Muscle of arm (tissue), 14 donors: ENCODE measurements at places on chromosomes 2 and 18.
A peak's percentile ranks its signal among the peaks of the same experiment; 100 is the strongest.

GRCh38 chr2:8329660-8330622, 351.9 kb upstream of the ID2 start:
- no peak for DNase-seq

GRCh38 chr2:176150584-176151441, 537 bp upstream of the HOXD4 start:
- DNase-seq: no peak

DNA sequence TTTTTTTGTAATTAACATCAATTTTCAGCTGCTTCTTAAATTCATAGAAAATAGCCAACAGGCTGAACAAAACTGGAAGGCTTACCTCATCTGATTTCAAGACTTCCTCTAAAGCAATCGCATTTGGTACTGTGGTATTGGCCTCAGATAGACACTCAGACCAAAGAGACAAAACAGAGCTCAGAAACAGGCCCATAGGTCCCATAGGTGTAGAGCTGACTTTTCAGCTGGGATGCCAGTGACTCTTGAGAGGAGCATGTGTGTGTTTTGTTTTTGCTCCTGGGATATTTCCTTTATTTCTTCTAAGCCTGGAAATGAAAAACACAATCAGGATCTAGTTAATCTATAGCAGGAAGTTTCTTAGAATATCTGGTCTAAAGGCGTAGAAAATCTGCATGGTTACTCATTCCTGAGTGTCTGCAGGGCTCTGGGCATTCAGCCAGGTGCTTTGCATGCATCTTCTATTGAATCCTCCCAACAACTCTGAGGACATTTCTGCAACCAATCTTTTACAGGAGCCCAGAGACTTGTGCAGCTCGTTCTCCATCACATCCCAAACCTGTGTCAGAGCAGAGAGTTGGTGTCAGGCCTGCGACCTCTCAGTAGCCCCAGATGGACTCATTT, 190.8 kb downstream of the RTP5 start:
- DNase-seq: no peak

DNA sequence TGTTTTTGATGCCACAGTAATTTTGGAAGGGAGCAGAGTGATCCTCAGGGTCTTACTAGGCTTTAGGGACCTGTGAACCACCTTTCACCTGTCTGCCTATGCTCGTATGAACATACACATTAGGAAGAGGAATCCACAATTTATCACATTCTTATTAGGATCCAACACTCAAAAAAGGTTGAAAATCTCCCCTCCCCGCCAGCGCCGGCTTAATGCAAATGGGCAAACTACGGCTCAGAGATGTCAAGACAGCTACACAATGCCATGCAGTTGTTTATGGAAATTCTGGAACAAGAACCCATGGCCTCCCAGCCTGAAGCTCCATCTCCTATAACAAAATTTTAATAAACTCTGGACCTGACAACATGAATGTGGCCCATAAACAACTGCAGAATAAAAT, 375.9 kb upstream of the ACVR2A start:
- DNase-seq: no peak

DNA sequence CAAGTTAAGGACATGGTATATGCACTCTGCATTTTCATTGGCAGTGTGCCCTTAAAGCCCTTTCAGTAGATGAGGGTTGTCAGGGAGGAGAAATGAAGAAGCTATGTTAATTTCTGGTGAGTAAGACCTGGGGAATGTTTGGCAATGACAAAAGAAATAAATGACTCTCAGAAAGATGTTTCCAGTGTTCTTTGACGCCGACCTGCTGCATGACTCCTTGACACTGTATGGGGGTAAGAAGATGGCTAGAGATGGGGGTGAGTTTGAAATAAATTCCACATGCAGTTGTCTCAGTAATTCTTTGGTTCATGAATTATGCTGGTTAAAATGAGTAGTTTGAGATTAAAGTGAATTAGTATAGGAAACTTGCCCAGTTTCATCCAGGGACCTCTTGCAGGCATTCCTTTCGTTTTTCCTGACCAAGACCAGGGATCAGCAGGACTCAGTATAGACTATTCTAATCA, 5.9 kb downstream of the CCDC121 start:
- no peak for DNase-seq

- no peak for DNase-seq
Observed at GRCh38 chr2:195663007-195663406, 6.0 kb downstream of the SLC39A10 start.

GRCh38 chr2:36493306-36493705, 104.7 kb downstream of the FEZ2 start:
- DNase-seq: no peak

- no peak for DNase-seq
Observed at GRCh38 chr18:54416436-54416835, 58.7 kb downstream of the C18orf54 start.

DNA sequence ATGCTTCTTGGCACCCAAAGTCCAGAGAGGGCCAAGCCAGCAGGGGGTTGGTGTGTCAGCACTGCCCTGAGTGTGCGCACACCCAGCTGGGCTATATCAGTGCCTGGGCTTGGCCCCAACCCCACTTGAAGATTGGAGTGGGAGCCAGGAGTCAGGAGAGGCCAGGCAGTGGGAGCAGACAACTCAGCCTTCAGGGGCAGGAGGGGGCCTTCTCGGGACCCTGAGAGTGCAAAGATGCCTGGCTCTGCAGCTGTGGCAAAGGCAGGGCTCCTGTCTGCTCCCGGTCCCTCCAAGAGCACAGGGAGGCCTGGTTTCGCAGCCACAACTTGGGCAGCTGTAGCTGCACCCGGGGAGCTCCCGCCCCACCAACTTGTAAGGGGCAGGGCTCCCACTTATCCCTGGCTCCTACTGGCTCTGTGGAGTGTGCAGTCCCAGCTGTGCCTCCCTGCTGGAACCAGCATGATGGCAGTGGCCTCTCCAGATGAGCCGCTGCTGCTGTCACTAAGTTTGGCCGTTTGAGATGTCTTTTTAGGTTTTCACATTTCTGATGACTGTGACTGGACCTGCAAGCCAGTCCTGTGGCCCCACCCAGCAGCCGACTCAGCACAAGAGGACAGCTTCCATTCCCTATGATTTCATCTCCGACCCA, 148.8 kb upstream of the HS6ST1 start:
- DNase-seq: no peak

- no peak for DNase-seq
Observed at GRCh38 chr2:45596761-45597160, 14.3 kb downstream of the SRBD1 start.

- DNase-seq: no peak
Observed at GRCh38 chr2:56985609-56986008, 801.8 kb downstream of the CCDC85A start.

- DNase-seq: no peak
Observed at GRCh38 chr2:111139637-111140317, 19.1 kb downstream of the BCL2L11 start.

DNA sequence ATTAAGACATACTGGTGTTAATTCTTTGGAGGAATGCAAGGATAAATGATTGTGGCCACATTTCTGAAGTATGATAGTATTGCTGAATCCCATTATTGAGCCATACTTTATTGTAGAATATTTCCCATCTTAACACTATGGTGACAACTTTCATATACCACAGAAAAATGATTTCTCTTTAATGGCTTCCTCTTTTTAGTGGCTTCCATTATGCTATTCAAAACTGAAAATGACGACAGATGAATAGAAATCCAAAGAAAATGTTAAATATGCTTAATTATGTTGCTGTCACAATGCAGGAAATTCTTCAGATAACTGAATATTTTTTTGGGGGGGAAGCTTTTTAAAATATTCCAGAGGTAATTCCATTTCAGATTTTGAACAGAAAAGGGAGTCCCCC, 88.9 kb upstream of the TMEM200C start:
- no peak for DNase-seq

DNA sequence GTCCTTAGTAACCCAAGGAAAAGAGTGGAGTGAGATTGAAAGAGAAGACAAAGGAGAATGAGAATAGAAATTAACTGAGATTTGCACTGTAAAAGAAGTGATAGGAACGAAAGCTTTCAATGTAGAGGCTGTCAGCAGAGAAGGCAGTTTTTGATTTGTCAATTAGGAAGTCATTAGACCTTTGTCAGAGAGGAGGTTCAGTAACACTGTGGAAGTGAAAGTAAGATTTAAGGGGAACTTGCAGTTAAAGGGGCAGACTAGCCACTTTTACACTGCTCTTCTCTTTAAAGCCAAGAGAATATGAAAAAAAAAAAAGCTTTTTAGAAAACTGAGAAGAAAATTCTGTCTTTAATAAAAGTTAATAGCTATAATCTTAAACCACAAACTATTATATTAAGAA, 11.5 kb upstream of the KYNU start:
- no peak for DNase-seq

DNA sequence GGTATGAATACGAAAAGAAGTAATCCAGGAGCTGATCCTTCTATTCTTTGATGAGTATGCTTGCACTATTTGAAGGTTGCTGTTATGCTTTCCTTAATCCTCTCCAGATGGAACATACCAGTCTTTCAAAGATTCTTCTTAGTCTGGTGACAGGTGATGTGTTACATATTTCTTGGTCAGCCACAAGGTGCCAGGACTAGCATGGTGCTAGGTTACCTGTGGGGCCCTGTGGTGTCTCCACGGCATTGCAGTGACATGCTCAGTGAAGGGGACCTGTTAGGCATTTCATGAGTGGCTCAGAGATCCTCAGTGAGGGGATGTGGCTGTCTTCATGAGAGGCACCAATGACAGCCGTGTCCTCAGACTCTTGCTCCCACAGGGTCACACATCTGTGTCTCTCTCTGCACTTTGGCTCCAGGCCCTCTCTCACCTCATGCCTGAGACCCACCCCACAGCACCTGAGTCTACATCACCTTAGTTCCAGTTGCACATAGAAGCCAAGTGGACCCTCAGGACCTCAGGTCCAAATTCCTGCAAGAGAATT, 13.1 kb upstream of the RAB31 start:
- no peak for DNase-seq

- no peak for DNase-seq
Observed at GRCh38 chr2:129912871-129913694, 66.4 kb upstream of the RAB6C start.

- no peak for DNase-seq
Observed at GRCh38 chr18:45026162-45026561, 345.5 kb downstream of the SETBP1 start.

DNA sequence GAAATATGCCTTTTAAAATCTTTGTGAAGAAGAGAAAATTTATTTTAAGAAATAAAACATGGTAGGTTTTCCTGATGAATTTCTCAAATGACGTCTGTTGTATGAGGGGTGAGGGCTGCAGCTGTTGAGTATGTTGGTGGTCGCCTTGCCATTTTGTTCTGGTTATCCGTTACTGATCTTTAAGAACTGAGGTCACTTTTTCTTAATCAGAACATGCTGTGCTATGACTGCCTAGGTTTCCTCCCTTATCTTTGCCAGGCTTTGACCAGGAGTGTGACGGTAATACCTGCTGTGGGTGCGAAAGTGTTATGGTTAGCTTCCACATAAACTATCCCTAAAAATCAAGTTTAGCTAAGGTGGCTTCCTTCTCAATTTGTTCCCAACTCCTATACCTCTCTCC, 176.9 kb downstream of the DIS3L2 start:
- DNase-seq: no peak

- DNase-seq: no peak
Observed at GRCh38 chr18:75107196-75107930, 101.6 kb downstream of the PTGR3 start.

DNA sequence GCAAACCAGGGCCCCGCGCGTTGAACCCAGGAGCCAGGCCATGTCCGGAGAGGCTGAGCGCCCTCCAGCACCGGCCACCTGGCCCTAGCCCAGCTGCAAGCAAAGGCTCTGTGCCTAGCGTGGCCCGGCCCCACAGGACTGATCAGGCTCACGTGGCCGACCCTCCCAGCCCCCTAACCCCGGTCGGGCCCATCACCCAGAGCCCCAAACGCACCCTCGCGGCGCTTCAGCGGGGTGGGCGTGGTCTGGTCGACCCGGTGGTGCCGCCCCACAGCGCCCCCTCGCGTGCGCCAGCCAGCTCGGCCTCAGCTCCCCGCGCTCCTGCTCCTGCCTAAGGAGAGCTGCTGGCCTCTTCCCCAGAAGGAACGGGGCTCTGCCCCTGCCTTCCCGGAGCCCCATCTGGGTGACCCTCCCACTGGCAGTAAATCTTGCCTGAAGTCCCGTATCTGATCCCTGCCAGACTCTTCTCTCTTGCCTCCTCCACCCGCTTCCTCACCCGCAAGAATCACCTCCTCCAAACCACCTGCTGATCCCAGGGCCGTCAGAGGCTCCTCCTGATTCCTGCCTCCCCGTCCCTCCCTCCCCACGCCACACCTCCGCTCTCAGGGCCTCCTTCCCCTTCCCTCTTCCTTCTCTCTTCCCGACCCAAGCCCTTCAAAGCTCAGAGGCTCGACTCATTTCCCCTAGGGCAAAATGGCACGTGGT, 12.3 kb upstream of the TEX51 start:
- DNase-seq: peak; percentile 75
